ENCODE measurements at places on chromosomes 11 and 22.

DNA sequence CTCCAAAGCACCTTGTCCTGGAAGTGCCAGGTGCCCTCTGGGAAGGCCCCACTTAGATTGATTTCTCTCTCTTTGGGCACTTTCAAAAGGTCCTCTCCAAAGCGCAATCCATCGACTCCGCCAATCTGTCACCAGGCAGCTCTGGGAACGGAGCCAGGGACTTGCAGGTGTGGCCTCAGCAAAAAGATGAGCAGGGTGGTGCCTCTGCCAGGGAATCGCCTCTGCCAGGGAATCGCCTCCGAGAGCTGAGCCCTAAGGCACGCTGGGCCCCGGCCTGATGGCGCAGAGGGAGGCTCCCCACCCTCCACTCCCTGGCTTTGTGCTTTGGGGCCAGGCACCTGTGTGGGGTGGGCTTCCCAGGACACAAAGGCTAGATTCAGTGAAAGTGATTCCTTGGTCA is 1391.3 kb downstream of the TBC1D22A start:
- DNase-seq, result no peak

- no peak for DNase-seq
Measured at GRCh38 chr11:2076441-2076840, 62.7 kb downstream of the IGF2 start.

GRCh38 chr11:70627219-70627618 is 228.9 kb downstream of the CTTN start:
- no peak for DNase-seq

DNA sequence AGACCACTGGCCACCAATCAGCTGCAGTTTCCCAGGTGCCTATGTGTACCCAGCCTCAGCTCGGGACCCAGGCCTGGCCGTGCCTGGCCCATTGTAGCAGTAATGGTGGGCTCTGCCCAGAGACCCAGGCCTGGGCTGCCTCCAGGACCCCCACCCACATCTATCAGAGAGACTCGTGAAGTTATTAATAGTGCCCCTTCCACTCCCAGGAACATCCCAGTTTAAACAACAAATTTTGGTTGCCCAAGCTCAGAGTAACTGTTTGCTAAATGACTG is 42.5 kb downstream of the IGLL5 start:
- no peak for DNase-seq

DNA sequence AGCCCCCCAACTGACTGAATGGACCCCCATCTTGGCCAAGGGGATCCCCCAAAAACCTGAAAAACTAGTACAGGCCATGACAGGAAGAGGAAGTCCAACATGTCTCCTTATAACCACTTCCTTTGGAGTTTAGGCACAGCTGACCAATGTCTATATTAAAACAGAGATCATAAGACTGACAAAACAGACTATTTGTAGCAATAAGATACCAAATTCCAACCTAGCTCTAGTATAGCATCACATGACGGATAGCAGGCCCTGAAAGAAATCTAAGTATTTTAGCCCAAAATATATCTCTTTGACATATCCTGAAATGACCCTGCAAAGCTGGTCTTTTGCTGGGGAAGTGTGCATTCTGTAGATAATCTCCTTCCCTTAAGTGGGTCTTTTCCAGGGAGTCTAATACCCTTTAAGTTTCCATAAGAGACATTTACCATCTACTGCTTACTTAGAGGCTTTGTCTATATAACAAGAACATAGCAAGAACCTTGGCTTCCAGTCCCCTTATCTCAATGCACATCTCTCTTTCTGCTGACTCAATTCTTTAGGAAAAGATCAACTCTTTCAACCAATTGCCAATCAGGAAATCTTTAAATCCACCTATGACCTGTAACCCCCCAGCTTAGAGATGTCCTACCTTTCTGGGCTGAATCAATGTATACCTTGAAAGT is 34.9 kb upstream of the ACER3 start:
- no peak for DNase-seq

GRCh38 chr11:73623686-73624085 is 22.7 kb upstream of the PLEKHB1 start:
- DNase-seq, result no peak

GRCh38 chr11:77208535-77208934 is 80.5 kb downstream of the MYO7A start:
- DNase-seq, result peak; percentile 59

- no peak for DNase-seq
Measured at GRCh38 chr11:110833033-110833484, 120.8 kb upstream of the ARHGAP20 start.

DNA sequence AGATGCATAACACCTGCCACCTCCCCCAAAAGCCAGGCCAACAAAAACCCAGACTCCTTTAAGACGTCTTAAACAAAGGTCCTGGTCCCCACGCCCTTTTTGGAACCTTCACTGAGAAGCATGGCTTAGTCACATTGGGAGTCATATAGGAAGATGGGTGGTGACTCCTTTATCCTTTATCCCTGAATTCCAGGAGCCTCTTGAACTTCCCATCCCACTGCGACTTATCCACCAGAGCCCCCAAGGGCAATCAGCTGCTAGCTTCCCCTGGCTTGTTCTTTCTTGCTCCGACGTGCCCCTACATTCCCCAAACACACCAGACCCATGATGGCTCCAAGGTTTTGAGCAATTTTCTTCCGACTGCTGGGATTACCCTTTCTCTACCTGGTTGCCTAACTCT is 567.0 kb upstream of the CADM1 start:
- DNase-seq, result no peak

DNA sequence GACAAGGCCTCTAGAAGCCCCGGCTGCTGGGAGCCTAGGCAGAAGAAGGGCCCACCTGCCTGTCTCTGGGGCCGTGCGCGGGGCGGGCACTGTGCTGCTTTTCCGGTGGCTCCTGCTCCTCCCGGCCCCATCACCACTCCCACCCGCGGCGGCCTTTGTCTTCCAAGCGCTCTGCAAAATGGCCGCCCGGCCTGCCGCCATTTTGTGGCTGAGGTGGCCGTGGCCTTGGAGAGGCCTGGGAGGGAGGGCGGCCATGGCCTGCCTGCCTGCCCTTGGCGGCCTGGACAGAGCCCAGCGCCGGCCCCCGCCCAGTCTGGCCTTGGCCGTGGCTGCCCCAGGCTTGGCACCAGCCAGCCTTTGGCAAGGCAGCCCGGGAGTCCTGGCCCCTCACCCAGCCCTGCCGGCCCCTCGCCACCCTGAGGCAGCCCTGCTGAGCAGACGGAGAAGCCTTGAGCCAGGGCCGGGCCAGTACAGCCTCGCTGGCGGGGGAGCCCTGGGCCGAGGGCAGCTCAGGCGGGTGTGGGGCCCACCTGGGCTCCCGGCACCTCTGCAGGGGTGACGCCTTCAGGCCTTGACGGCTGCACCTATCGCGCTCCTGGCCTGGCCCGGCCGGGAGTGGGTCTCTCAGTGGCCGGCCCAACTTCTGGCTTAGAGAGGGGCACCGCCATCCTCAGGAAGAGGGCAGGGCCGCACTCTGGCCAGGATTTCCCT is 46.0 kb upstream of the PPARA start:
- DNase-seq, result no peak

GRCh38 chr11:17578296-17578695 is 31.2 kb downstream of the OTOG start:
- DNase-seq, result peak; percentile 42

- DNase-seq, result no peak
Measured at GRCh38 chr11:114258696-114259095, 37.5 kb upstream of the NNMT start.

DNA sequence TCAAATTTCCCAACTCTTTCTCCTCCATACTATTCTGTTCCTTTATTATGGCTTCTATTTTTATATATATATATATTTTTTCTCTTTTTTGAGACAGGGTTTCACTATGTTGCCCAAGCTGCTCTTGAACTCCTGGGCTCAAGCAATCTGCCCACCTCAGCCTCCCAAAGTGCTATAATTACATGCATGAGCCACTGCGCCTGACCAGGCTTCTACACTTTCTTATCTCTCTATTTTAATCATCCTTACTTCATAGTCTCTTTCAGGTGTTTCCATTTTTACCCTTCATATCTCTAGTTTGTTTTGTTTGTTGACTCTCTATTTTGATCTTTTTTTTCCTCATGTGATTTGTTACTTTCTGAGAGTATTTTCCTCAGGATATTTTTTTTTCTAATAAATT is 19.8 kb downstream of the GVQW3 start:
- DNase-seq, result no peak

- DNase-seq, result no peak
Measured at GRCh38 chr11:113526521-113526920, 51.3 kb upstream of the DRD2 start.

DNA sequence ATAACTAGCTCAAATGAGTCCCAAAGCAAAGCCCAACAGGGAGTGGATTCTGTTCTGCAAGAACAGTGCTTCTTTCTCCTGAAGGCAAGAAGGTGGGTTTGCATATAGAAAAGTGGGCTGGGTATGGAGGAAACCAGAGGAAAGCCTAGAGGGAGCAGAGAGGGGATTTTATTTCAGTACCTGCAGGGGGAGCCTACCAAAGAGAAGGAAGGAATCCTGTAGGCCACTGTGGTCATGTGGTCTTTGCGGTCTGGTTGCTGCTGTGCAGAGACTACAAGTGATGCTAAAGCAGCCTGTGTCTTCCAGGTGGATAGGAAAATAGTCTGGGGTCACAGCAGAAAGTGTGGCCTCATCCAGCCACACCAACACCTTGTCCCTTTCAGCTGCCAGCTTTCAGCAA is 33.2 kb upstream of the ZBTB16 start:
- DNase-seq, result no peak

- DNase-seq, result no peak
Measured at GRCh38 chr11:83941050-83941449, 654.9 kb upstream of the CCDC90B start.

DNA sequence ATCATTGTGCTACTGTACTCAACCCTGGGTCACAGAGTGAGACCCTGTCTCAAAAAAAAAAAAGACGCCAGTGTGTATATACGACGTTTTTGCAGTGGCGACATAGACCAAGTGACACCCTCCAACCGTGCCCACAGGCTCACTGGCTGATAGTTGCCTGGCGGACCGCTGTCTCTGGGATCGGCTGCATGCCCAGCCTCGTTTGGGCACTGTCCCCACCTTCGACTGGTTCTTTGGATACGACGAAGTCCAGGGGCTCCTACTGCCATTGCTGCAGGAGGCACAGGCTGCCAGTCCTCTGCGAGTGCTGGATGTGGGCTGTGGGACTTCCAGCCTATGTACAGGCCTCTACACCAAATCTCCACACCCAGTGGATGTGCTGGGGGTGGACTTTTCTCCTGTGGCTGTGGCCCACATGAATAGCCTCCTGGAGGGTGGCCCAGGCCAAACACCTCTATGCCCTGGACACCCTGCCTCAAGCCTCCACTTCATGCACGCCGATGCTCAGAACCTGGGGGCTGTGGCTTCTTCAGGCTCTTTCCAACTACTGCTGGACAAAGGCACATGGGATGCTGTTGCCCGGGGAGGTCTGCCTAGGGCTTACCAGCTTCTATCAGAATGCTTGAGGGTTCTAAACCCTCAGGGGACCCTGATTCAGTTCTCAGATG is 1.3 kb downstream of the CSKMT start:
- DNase-seq, result no peak

- no peak for DNase-seq
Measured at GRCh38 chr11:103413266-103413888, 304.2 kb downstream of the DYNC2H1 start.

- no peak for DNase-seq
Measured at GRCh38 chr11:106415510-106415909, 338.0 kb downstream of the AASDHPPT start.

DNA sequence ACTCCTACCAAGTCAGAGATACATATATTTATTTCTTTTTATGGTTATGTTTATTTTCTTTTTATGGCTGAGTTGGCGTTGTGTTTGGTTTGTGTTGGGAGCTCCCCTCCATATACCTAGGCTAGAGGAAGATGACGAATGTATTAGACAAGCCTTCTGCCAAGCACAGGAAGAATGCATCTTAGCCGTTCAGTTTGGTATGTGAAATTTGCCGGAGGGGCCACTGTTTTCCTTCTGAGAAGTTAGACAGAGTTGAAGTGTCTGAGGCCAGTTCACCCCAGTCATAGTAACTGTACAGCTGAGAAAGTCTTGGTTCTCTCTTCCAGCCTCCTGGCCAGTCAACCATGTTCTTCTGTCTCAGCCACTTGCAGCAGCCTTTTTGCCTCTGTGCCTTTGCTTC is 29.8 kb downstream of the TEAD1 start:
- no peak for DNase-seq

GRCh38 chr11:33017478-33017877 is 1.8 kb downstream of the DEPDC7 start:
- DNase-seq, result no peak

DNA sequence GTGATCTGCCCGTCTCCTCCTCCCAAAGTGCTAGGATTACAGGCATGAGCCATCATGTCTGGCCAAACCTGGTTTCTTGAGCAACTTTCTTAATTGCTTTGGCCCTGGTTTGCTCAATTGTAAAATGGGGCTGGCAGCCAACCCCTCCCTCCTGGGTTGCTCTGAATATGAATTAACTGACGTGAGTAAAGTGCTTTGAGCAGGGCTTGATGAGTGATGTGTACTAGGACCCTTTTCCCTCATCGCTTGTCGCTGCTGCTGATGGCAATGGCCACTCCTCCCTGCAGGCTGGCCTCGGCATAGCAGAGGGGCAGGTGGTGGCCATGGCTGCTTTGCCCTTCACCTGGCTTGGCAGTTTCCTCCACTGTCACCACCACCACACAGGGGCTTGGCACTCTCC is 41.5 kb downstream of the RNF141 start:
- DNase-seq, result peak; percentile 34

DNA sequence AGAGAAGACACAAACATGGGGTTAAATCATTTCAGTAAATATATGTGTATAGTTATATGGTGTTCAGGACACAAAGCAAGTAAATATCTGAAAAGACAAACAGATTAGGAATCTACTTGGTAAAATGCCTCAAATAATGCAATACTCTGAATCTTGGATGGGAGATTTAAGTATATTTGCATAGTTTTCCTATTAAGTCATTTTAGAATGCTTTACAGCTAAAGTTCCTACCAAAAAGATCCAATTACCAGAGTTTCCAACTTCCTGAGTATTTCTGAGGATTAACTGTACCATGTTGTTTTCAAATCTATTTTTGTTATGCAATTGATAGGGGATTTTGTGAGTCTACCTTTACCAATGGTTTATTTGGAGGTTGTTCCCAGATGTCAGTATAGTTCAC is 424.4 kb upstream of the CCDC179 start:
- no peak for DNase-seq

DNA sequence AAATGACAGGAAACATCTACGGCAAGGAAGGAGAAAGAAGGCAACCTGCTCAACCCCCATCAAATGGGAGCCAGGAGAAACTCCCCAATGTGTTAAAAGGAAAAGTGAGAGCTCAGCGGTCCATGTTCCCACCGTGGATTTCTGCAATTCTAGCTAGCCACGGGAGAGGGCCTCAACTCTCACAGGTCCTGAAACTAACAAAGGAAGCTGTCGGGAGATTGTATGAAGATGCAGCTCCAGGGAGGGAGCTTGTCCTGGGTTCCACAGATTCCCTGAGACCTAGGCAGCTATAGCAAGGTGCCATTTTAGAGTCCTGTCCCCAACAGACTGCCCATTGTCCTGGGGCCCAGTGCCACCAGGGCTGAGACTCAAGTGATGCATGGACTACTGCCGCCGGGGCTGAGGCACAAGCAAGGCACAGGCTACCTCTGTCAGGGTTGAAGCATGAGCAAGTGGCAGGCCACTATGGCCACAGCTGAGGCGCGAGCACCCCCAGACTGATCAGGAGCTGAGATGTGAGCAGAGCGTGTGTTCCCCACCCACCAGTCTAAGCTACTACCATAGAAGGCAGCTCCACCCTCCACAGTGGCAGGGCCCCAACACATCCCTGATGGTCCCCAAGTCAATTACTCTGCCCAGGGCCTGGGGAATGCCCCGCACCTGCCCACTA is 31.3 kb downstream of the RSF1 start:
- no peak for DNase-seq
